ENCODE measurements at places on chromosomes 11 and 22.

GRCh38 chr11:68373815-68374501 lies 61.6 kb downstream of the LRP5 start:
- no peak for DNase-seq

DNA sequence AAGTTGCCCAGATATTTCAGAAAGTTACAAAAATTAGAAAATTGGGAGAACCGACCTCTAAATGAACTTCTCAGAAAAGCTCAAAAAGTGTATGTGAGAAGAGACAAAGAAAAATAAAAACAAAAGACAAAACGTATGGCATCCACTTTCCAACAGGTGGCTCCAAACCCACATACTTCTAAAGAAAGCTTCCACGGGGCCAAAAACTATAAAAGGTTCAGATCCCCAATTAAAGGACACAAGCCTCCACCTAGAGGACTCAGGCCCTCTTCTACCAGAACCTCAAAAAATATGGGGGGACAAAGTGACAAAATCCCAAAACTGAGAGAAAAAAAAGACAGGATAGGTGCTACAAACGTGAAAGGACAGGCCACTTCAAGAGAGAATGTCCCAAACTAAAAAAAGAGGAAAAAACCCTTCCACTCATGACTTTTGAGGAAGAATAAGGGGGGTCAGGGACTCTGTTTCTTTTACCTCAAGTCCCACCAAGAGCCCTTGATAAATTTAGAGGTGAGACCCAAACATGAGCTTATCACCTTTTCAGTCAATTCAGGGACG lies 8.8 kb downstream of the SCGB2A1 start:
- DNase-seq, result no peak

DNA sequence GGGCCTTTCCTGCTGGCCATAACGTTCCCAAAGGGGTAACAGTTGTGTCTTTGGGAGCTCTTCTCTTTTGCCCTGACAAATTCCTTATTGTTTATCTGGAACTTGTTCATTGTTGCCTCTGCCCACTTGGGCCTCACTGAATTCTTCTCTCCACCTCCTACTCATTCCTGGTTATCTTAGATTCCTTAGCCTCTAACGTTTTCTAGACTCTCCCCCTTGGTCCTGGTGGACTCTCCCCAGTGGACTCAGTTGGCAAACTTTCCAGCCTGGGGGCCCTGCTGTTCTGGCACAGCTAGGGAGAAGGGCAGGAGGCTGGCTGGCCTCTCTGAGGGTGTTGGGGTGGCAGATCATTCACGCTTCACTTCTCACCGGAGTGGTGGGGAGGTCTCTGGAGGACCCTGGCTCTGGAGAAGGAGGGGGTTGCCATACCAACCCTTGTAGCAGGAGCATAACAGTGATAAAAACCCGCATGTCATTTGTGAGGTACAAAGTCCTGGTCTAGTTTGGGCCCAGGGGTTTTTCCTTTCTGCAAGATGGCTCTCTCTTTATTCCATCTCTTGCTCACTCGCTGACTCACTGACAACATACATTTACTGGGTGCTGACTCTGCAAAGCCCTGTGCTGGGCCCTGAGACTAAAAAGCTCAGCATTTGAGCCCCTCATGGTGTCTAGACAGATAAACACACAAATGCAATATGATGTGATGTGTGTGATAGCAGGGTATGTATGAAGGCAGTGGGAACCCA lies 39.7 kb downstream of the YWHAH start:
- DNase-seq, result no peak

DNA sequence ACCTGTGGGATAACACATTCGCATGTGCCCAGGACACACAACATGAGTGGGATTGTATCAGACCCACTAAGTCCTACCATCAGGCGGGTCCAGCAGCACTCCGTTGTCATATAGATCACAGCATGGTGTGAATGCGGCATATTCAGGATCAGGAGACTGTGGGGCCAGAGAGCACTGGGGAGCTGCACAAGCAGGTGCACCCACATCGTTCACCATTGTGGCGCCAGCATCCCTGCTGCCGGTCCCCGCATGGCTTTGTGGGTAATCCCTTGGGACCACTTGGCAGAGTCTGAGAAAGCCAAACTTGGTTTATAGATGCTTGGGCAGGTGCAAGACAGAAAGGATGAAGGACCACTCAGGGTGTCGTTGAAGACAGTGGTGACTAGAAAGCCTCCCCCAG lies 201.6 kb upstream of the B3GAT1 start:
- no peak for DNase-seq

DNA sequence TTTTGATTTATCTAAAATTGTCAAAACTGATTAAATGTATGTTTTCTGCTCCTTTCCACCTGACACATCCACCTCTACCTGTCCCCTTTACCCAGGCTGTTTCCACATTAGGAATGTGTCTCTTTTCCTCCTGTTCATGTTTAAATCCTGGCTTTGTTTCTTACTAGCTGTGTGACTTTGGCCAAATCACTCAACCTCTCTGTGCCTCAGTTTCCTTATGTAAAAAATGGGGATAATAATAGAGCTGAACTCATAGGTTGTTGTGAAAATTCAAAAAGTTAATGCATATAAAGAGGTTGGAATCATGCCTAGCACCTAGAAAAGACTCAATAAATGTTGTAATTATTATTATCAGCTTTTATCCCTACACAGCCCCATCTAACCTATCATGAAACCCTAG lies 136.8 kb downstream of the NXPE2 start:
- DNase-seq, result no peak

GRCh38 chr22:22706253-22706915 lies 62.0 kb downstream of the GGTLC2 start:
- no peak for DNase-seq

- no peak for DNase-seq
Observed at GRCh38 chr11:121508449-121508848, 55.7 kb upstream of the SORL1-AS1 start.

DNA sequence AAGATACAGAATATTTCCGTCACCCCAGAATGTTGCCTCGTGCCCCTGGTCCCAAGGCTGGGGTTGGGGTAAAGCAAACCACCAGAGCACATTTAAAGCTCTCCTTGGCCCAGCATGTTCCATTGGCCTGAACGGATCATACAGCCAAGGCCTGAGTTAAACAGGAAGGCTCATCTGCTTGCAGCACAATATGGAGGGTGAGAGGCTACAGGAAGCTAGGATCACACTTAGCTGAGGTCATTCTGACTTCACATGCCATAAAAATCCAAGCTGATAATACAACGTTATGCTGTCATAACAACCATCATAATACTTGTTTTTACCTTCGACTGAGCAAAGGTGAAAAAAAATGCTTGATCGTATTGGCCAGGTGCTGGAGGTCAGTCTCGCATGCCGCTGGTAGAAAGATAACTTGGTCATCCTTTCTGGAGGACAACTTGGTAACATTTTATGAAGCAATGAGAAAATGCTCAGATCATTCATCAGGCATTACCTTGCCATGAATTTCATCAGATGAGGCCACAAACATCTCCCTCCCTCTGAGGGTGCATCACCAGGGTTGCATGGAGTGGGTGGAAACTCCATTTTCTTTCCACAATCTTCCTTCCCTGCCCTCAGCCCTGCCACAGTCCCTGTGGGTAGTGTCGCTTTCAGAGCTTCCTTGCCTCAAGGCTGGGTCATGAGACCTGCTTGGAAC lies 31.9 kb upstream of the RTL6 start:
- DNase-seq, result no peak

All from T-helper 9 cell (primary cell).